ENCODE measurements at places on chromosomes 7 and 10. TPM values are rescaled to one million over a fixed set of nuclear protein-coding genes. Genes with fewer than 3 reads are reported as not detected.

SAMD9L gene
- total RNA-seq, result 4.6 TPM

GRCh38 chr7:37669818-37670217, 13.7 kb upstream of the GPR141 start:
- no peak overlapping the region for H3K4me3 ChIP-seq
- H3K27ac ChIP-seq, result no peak overlapping the region
- no peaks in the 10 kb centered on the region for H3K27me3 ChIP-seq
- H3K36me3 ChIP-seq, result no peaks in the 10 kb centered on the region
- H3K4me1 ChIP-seq, result no peaks in the 10 kb centered on the region

DNA sequence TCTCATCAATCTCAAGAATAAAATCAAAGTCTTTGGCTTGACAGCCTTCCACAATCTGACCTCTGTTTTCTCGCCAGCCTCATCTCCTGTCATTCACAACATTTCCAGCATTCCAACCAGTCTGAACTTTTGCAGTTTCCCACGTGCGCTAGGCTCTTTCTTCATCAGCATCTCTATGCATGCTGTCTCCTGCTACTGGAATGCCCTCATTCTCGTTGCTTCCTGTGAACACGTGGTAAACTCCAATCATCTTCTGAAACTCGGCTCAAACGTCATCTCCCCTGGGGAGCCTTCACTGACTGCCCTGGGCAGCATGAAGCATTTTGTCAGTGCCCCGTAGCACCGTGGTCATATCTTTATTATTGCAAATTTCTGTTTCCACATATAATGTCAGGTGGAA, 12.2 kb upstream of the RSBN1L start:
- no peaks in the 10 kb centered on the region for H3K4me1 ChIP-seq
- H3K27ac ChIP-seq, result no peak overlapping the region
- H3K27me3 ChIP-seq, result no peaks in the 10 kb centered on the region
- H3K36me3 ChIP-seq, result no peaks in the 10 kb centered on the region
- DNase-seq, result no peak
- no peak overlapping the region for H3K4me3 ChIP-seq

GTF2I gene
- 135 TPM for total RNA-seq

MCM10 gene
- total RNA-seq, result 0.57 TPM

DNA sequence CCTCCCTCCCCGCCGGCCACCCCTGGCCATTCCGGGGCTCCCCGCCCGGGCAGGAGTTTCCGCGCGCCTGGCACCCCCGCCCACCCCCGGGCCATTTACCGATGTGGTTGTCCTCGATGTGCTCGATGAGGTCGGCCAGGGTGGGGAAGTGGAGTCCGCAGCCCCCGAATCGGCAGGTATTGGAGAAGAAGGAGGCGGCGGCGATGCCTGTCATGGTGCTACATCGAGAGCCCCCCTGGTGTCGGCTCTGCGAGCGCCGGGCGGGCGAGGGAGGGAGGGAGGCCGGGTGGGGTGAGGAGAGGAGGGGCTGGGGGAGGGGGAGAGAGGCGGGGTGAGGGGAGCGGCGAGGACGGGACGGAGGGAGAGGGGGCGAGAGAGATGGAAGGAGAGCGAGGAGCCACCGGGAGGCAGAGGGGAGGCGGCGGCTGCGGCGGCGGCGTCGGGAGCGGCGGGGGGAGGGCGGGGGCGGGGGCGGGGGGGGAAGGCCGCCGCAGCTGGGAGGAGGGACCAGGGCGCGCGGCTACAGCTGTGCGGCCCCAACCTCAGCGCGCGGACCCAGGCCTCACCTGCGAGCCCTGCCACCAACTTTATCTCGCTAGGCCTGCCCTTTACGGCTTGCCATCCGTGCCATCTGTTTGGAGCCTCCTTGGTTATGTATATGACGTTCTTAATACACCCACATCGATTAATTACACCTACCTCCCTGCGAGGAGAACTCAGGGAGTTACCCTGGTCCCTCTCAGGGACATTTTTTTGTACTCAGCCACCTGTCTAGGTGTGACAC, at the start of gene JAZF1:
TSS of gene JAZF1 (minus strand) at position 432 of the 784 bp plus-strand sequence.
- peak; percentile 84 for DNase-seq
- peak within 1 kb of the TSS; percentile 65 for H3K4me3 ChIP-seq
- peaks cover 43% of the 10 kb centered on the region for H3K4me1 ChIP-seq
- no peaks in the 10 kb centered on the region for H3K36me3 ChIP-seq
- H3K27ac ChIP-seq, result peak within 1 kb of the TSS; percentile 94
- no peaks in the 10 kb centered on the region for H3K27me3 ChIP-seq

COL1A2 gene
- total RNA-seq, result 251 TPM

DNA sequence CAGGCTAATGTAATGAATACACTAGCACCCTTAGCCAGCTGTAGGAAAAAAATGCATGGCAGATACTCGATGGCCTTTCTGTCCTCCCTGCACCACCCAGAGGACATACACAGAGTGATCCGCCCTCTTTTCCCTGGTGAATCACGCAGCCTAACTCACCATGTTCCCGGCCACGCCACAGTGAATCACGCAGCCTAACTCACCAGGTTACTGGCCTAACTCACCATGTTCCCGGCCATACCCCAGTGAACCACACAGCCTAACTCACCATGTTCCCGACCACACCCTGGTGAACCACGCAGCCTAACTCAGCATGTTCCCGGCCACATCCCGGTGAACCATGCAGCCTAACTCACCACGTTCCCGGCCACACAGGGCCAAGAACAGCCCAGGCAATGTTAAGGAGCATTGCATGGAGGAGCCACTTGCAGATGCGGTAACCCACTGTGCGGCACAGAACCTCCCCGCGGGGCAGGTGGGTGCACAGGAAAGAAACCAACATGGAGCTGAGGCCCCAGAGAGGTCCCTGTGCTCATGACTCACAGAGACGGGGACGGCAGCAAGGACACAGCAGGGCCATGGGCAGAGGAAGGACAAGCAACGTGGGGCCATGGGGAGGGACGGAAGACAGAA, 508.5 kb downstream of the DNAJB6 start:
- peaks cover 6% of the 10 kb centered on the region for H3K27me3 ChIP-seq
- H3K27ac ChIP-seq, result no peak overlapping the region
- H3K4me3 ChIP-seq, result no peak overlapping the region
- no peaks in the 10 kb centered on the region for H3K4me1 ChIP-seq
- DNase-seq, result no peak
- no peaks in the 10 kb centered on the region for H3K36me3 ChIP-seq

DNA sequence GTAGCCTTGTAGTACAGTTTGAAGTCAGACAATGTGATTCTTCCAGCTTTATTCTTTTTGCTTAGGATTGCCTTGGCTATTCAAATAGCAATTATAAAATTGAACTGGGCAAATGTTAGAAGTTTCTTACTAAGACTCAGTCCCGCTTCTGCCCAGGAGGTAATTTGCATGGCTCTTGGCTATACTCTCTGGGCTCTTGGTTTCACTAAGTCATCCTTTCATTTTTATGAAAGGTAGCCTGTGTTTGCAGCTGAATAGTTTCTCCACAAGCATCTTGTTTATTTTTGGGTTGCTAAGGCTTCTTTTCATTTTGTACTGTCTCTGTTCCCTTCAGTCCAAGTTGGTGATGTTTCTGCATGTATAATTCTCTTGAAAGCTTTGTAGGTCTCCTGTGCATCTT, 340.6 kb downstream of the SH2D4B start:
- no peak for DNase-seq
- H3K4me3 ChIP-seq, result no peak overlapping the region
- H3K4me1 ChIP-seq, result no peaks in the 10 kb centered on the region
- no peaks in the 10 kb centered on the region for H3K36me3 ChIP-seq
- H3K27ac ChIP-seq, result no peak overlapping the region

- H3K27me3 ChIP-seq, result no peaks in the 10 kb centered on the region
- DNase-seq, result no peak
- no peak overlapping the region for H3K27ac ChIP-seq
- H3K4me1 ChIP-seq, result peaks cover 4% of the 10 kb centered on the region
- H3K36me3 ChIP-seq, result no peaks in the 10 kb centered on the region
- H3K4me3 ChIP-seq, result no peak overlapping the region
Observed at GRCh38 chr10:48724127-48724526, 39.5 kb downstream of the WDFY4 start.

NCF1 gene
- total RNA-seq, result 23.5 TPM

HECW1 gene
- total RNA-seq, result not detected

DNA sequence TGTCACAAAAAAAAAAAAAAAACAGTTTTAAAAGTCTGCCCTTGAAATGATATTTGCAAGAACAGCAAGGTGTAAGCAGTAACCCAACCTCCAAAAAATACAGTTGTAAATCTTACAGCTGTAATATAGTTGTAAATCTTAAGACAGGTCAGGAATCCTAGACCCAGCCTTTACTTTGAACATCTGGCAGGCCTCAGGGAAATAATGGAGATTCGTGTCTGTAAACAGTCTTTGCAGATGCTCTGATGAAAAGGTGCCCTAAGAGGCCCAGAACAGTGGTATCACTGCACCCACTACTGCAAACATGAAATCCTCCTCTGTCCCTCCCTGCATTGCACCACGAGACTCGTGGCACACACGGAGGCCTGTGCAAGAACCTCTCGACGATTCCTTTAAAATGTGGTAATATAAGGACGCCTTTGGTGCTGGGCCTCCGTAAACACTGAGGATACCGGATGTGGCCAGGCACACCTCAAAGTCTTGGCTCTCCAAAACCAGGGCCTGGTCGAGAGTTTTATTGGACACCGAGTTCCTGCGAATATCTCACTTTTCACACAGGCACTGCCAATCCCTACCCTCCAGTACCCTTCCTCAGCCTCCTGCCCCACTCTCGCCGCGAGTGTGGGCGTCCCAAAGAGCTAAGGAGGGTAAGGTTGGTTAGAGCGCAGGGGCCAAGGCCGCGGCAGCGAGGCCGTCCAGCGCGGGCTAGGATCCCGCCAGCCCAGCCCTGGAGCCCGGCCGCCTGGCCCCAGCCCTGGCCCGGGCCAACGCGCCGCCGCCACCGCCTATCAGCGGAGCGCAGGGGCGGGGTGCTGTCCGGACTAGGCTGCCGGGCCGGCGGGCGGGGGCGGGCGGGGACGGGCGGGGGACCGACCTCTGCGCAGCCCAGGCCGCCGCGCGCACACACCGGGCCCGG, at the start of gene REEP3:
TSS of gene REEP3 (plus strand) at position 902 of the 916 bp plus-strand sequence. CDS start 145 bp downstream, outside the sequence.
- H3K4me1 ChIP-seq, result peaks cover 20% of the 10 kb centered on the region
- no peaks in the 10 kb centered on the region for H3K27me3 ChIP-seq
- H3K27ac ChIP-seq, result peak within 1 kb of the TSS; percentile 97
- peak; percentile 77 for DNase-seq
- no peaks in the 10 kb centered on the region for H3K36me3 ChIP-seq

PTPRN2 gene
- 1.3 TPM for total RNA-seq

DNA sequence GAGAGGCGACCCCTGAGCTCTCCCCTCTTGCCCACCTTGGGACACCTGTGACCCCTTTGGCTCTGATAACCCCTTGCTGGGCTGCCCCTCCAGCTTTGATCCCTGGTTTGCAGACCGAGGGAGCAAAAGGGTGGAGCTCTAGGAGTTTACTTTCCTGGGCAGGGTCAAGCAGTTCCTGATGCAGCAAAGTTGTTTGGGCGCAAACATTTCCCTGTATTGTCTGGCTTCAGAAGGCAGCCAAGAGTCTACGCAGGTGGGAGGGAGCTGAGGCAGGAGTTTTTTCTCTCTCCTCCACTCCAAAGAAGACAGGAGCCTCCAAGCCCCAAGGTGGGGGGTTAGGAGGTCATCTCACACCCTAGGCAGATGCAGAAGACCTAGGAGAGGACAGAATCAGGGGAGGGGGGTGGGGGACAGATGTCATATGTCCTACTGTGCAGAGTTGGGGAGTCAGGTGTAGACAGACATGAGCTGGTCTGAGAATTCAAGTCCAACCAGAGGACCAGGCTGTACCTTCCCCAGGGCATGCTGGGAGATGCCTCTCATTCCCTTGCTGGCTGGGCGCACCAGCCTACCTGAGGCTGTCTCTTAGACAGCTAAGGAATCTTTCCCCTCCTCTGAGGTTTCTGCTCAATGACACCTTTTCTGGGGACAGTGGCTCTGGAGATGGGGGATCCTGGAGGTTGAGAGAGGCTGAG, 20.5 kb downstream of the TMEM270 start:
- no peaks in the 10 kb centered on the region for H3K36me3 ChIP-seq
- H3K4me1 ChIP-seq, result peaks cover 31% of the 10 kb centered on the region
- H3K4me3 ChIP-seq, result no peak overlapping the region
- H3K27me3 ChIP-seq, result no peaks in the 10 kb centered on the region
- H3K27ac ChIP-seq, result peak overlapping the region; percentile 79

GRCh38 chr7:195830-196128, 3.4 kb downstream of the FAM20C start:
- H3K36me3 ChIP-seq, result peaks cover 60% of the 10 kb centered on the region
- H3K4me3 ChIP-seq, result peak overlapping the region; percentile 78
- no peak for DNase-seq
- H3K4me1 ChIP-seq, result peaks cover 25% of the 10 kb centered on the region
- H3K27ac ChIP-seq, result no peak overlapping the region
- H3K27me3 ChIP-seq, result no peaks in the 10 kb centered on the region

GRCh38 chr7:121113288-121113687, 124.8 kb downstream of the CPED1 start:
- H3K36me3 ChIP-seq, result no peaks in the 10 kb centered on the region
- DNase-seq, result no peak
- H3K27ac ChIP-seq, result no peak overlapping the region
- no peak overlapping the region for H3K4me3 ChIP-seq
- H3K4me1 ChIP-seq, result no peaks in the 10 kb centered on the region

GRCh38 chr10:126094537-126094936, 198.2 kb downstream of the FANK1 start:
- no peaks in the 10 kb centered on the region for H3K27me3 ChIP-seq
- H3K27ac ChIP-seq, result no peak overlapping the region
- DNase-seq, result no peak
- H3K4me3 ChIP-seq, result no peak overlapping the region
- no peaks in the 10 kb centered on the region for H3K4me1 ChIP-seq

AGAP5 gene
- total RNA-seq, result 1.4 TPM

DNA sequence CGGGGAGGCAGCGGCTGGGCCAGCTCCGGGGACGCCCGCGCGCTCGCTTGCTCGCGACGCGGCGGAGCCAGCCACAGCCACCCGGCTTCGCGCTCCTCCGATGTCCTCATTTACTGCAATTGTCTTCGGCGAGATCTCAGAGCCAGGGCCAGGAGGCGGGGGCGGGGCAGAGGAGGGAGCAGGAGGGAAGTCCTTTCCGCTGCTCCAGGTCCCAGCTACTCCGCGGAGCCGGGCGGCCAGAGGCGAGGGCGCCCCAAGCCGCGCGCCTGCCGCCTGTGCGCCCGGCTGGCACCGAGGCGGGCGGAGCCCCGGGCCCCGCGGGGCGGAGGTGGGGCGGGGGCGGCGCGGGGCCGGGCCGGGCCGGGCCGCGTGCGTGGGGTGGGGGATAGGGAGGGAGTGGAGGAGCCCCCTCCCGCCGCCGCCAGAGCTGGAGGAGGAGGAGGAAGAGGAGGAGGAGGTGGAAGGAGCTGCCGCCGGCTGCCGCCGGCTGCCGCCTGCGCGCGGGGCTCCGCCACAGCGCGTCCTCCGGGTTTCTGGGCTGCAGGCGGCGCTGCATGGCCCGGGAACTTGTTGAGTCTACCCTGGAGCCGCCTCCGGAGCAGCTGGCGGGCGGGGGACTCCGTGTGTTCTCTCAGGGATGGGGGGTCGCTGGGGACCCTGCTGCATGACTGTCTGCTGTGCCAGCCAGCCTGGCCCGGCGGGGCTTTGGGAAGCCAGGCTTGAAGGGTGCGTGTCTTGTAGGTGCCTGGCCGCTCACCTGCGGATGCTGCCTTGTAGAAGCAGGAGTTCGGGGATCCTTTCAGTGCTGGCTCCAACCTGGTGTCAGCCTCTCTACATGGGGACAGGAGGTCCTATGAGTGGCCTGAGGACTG, at the start of gene INSYN2A:
TSS of gene INSYN2A (minus strand) at position 310 of the 872 bp plus-strand sequence. CDS start 20,196 bp downstream, outside the sequence.
- peaks cover 21% of the 10 kb centered on the region for H3K4me1 ChIP-seq
- peaks cover 3% of the 10 kb centered on the region for H3K36me3 ChIP-seq
- peak within 1 kb of the TSS; percentile 57 for H3K4me3 ChIP-seq
- no peak within 1 kb of the TSS for H3K27ac ChIP-seq

All from heart left ventricle (tissue), 16 donors.